ENCODE measurements at places on chromosomes 4 and X. TPM values are rescaled to one million over a fixed set of nuclear protein-coding genes. Genes with fewer than 3 reads are reported as not detected.

The HPGD gene
- 59.8 TPM for polyA plus RNA-seq

The TMSB15B gene
- 31.0 TPM for polyA plus RNA-seq

The OTUD5 gene
- polyA plus RNA-seq, result 67.2 TPM

The SHISA3 gene
- 97.9 TPM for polyA plus RNA-seq

The HSFX2 gene
- 1.0 TPM for polyA plus RNA-seq

The CFAP47 gene
- polyA plus RNA-seq, result 0.91 TPM

The COL25A1 gene
- polyA plus RNA-seq, result 19.6 TPM

The GSX2 gene
- not detected for polyA plus RNA-seq

The QDPR gene
- 62.9 TPM for polyA plus RNA-seq

The TCEAL7 gene
- polyA plus RNA-seq, result 37.6 TPM

The PNMA5 gene
- 0.33 TPM for polyA plus RNA-seq

The PWWP3B gene
- 3.3 TPM for polyA plus RNA-seq

The GABRA4 gene
- 0.20 TPM for polyA plus RNA-seq

The SHROOM4 gene
- 22.0 TPM for polyA plus RNA-seq

The ASMT gene
- 0.10 TPM for polyA plus RNA-seq

The NPFFR2 gene
- polyA plus RNA-seq, result 0.93 TPM

The HSFX1 gene
- 2.1 TPM for polyA plus RNA-seq

The PASD1 gene
- polyA plus RNA-seq, result 0.05 TPM

The CENPVL2 gene
- 0.28 TPM for polyA plus RNA-seq

The MAGEA6 gene
- polyA plus RNA-seq, result not detected

The NIPAL1 gene
- 11.0 TPM for polyA plus RNA-seq

The SLC6A8 gene
- 56.6 TPM for polyA plus RNA-seq

The ZDHHC15 gene
- polyA plus RNA-seq, result 9.1 TPM

The FAM53A gene
- 1.4 TPM for polyA plus RNA-seq

The SCRG1 gene
- polyA plus RNA-seq, result 0.45 TPM

The USP38 gene
- polyA plus RNA-seq, result 27.7 TPM

The LRCH2 gene
- polyA plus RNA-seq, result 15.3 TPM

The MTNR1A gene
- 1.7 TPM for polyA plus RNA-seq

The WNK3 gene
- 6.9 TPM for polyA plus RNA-seq

The PRDM5 gene
- polyA plus RNA-seq, result 23.6 TPM

The BEX5 gene
- polyA plus RNA-seq, result 12.9 TPM

The HEPH gene
- polyA plus RNA-seq, result 53.6 TPM

The FDCSP gene
- polyA plus RNA-seq, result 0.58 TPM

The BANK1 gene
- 2.8 TPM for polyA plus RNA-seq

The MND1 gene
- 22.6 TPM for polyA plus RNA-seq

All from left kidney (tissue), 8 donors.